ENCODE measurements at places on chromosomes 11 and 22.
A peak's percentile ranks its signal among the peaks of the same experiment; 100 is the strongest.

DNA sequence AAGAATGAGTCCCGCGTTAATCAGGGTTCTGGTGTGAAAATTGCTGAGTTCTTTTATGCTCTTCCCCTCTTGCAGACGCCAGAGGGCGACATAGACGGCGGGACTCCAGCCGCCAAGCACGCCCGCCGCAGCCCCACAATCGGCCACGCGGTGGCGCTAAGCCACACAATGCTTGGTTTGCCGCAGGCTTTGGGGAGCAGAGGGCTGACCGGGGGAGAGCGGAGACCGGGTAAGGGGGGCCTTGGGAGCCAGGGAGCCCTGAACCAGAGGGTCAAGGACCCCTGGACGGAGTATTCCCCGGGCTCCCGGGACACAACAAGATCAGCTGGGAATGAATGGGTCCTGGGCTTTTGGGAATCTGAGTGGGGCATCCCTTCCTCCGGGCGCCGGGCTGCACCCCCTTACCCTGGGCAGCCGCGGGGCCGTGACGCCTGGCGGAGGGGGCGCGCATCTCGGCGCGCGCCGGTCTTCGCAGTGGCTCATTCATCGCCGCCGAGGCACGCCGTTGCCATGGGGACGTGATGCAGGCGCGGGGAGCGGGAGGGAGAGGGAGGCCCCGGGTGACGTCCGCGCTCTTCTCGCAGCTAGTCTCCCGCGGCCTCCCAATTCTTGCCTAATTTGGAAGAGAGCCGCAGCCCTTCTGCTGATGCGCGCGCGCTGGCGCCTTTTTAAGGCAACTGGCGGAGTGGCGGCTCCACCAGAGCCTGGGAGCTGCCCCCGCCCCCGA lies 12.2 kb upstream of the NPAS4 start:
- peak; percentile 96 for DNase-seq

DNA sequence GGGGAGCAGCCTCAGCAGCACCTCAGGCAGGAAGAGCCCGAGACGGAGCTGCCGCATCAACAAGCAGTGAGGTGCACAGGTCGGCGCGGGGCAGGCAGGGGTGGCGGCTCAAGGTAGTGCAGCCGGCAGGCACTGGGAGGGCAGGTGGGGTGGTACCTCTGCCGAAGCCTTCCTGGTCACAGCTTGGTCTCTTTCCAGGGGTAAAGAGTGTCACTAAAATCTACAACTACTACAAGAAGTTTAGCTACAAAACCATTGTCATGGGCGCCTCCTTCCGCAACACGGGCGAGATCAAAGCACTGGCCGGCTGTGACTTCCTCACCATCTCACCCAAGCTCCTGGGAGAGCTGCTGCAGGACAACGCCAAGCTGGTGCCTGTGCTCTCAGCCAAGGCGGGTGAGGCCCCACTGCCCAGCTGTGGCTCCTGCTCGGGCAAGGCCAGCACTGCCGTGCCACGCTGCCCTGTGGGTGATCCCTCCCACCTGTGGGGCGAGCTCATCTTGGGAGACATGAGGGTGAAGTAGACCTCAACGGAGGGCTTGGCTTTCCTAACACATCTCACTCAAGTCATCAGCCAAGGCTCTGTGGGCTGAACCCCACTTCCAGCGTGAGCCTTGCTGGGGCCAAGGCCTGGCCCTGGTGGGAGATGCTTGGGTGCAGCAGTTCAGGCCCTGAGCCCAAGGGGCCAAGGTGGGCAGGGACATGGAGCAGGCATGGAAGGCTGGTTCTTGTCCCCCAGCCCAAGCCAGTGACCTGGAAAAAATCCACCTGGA lies 13.6 kb downstream of the GATD1 start:
- no peak for DNase-seq

DNA sequence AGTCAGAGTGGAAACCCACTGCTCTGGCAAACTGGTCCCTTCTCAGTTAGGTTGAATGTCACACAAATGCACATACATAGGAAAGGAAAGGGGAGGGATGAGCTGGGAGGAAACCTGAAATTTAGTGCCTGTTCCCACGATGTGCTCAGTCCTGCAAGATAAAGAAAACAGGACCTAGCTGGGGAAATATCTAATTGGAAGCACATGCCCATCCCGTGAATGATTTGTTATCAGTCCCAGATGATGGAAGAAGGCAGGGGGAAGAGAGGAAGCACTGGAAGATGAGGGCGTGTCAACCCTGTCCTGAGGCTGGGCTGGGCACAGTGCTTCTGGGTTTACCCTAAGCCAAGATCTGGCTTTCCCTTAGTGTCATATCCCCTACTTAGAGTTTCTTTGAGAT lies 173.9 kb downstream of the NAV2 start:
- DNase-seq, result no peak

DNA sequence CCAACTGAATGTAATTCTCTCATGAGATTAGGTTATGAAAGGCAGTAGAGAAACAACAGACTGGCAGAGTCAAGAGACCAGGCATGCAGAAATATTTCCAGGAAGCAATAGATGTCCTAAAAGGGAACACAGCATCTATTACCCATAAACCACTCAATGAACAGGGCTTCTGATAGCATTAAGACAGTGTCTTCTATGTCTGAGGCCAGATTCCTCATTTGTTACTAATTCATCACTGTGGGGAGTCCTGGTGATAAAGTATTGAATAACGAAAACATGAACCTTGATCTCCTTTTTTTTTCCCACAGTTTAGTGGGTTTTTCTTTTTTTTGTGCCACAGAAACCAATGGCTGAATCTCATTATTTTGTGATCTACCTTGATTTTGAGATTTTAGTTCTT lies 339.0 kb downstream of the METTL15 start:
- DNase-seq, result no peak

GRCh38 chr22:41801147-41801819 lies 804 bp downstream of the CCDC134 start:
- no peak for DNase-seq

DNA sequence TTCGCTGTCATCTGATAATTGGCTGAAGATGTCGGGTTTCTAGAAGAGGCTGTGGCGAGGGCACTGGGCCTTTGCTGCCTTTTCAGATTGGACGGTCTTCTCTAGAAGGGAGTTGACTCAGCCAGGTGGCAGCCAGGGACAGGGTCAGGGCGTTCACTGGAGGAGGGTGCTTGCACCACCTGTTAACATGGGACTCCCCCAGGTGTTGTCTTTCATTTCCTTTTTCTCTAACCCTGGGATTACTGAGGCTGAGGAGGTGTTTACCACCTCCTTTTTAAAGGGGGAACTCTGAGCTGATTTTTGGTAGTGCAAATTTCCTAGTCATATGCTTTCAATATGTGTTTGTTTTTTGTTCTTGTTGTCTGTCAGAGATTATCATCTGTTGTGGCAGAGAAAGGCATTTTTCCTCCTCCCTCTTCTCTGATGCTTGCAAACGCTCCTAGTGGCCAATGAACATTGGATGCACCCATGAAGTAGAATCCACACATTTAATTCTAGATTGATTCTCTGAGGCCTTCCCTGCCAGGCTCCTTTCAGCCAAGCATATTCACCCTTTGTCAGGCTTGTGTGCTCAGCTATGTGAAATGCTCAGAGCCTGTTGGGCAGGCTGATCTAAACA lies 54.1 kb downstream of the LDLRAD3 start:
- peak; percentile 53 for DNase-seq

GRCh38 chr11:43399983-43400630 lies 41.4 kb downstream of the TTC17 start:
- DNase-seq, result no peak

- DNase-seq, result no peak
Measured at GRCh38 chr11:104624021-104624420, 274.2 kb downstream of the CASP12 start.

- no peak for DNase-seq
Measured at GRCh38 chr11:90747057-90747456, 524.2 kb upstream of the CHORDC1 start.

- no peak for DNase-seq
Measured at GRCh38 chr11:70483077-70483861, 84.9 kb downstream of the CTTN start.

DNA sequence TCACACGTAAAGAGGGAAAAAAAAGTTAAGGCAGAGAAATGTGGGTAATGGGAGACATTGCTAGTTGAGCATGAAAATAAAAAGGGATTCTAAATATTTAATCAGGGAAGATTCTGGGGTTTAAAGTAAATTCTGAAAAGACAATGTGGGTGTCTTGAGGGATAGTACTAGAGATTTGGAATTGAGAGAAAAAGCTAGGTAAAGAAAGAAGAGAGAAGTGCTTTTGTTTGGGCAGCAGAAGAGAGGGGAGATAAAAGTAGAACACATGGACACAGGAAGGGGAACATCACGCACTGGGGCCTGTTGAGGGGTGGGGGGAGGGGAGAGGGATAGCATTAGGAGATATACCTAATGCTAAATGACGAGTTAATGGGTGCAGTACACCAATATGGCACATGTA lies 3.5 kb upstream of the YPEL4 start:
- DNase-seq, result no peak

DNA sequence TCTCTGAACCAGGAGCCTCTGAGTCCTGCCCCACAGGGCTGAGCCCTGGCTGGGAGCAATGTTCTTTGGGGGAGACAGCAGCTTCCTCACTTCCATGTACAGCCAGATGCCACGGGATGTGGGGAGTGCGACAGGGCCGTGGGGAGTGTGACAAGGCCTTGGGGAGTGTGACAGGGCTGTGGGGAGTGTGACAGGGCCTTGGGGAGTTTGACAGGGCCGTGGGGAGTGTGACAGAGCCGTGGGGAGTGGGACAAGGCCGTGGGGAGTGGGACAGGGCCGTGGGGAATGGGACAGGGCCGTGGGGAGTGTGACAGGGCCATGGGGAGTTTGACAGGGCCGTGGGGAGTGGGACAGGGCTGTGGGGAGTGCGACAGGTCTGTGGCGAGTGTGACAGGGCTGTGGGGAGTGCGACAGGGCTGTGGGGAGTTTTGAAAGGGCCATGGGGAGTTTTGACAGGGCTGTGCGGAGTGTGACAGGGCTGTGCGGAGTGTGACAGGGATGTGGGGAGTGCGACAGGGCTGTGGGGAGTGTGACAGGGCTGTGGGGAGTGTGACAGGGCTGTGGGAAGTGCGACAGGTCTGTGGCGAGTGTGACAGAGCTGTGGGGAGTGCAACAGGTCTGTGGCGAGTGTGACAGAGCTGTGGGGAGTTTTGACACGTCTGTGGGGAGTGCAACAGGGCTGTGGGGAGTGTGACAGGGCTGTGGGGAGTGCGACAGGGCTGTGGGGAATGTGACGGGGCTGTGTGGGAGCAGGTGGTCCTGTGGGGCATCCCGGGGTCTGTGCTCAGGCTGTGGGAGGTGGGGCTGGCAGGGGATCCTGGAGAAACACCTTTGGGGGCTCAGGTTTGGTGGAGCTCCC lies 6.6 kb upstream of the KRTAP5-6 start:
- DNase-seq, result no peak

DNA sequence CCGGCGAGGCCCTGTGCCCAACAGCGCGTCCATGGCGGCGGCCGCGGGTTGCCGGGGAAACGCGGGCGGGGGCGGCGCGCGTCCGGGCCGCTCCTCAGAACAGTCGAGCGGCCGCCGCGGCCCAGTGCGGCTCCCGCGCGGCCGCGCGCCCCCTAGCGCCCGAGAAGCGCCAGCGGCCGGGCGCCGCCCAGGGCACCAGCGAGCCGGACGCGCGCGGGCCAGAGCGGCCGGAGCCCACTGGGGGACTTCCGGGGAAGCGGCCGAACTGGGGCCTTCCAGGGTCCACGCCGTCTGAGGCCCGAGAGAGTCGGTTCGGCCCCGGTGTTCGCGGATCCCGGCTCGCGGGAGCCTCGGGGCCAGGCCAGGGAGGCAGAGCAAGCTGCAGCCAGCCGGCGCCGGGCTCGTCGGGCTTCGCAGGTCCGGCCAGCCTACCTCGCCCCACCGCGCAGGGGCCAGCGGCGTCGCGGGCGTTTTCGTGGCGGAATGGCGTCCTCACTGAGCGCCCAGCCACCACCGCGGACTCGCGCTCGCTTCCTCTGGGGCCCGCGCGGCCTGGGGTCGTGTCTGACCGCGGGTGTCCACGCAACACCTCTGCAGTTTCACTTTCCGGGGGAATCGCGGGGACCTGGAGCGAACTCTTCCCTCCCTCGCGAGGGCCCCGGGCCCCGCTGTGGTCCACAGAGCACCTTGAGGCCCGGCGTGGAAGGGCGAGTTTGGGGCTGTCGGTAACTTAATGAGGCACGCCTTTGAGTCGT lies at the start of gene DENND6B:
Gene DENND6B (minus strand): TSS at position 57 of the 755 bp plus-strand sequence. CDS start 24 bp downstream, at position 33.
- DNase-seq, result peak; percentile 60

DNA sequence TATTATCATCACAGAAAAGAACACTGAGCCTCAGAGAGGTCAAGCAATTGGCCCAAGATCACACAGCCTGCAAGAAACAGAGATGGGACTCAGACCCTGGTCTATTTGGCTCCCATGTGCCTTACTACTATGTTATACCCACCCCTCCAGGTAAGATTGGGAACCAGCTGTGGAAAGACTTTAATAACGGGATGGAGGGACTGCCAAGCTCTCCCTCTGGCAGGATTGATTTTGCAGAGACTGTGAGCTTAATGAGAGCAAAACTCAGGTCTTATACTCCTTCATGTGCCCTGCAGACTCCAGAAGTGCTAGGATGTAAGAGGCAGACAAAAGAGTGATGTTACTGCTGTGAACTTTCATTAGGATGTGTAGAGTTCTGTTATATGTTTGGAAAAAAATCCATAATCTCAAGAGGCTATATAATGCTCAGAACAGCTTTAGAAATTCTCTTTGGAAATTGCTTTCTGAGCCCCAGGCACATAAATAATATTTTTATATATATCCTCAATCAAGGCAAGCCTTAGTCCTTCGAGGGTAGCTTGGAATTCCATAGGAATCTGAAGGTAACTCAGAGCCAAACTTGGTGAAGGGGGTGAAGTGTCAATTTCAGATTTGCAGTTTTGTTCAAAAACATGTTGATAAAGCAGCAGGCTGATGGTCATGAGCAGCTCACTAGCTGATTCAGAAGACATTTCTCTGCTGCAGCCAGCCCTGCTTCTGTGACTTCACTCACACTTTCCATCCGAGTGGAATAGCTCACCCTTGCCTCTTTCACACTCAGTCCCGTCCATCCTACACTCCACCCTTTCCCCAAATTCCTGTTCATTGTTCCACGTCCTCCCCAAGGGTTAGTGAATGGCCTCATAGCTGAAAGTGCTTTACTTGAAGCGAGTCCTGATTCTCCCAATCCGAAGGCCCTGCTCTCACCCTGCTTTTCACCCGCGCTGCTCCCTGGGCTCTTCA lies 188.8 kb downstream of the SNX19 start:
- no peak for DNase-seq

DNA sequence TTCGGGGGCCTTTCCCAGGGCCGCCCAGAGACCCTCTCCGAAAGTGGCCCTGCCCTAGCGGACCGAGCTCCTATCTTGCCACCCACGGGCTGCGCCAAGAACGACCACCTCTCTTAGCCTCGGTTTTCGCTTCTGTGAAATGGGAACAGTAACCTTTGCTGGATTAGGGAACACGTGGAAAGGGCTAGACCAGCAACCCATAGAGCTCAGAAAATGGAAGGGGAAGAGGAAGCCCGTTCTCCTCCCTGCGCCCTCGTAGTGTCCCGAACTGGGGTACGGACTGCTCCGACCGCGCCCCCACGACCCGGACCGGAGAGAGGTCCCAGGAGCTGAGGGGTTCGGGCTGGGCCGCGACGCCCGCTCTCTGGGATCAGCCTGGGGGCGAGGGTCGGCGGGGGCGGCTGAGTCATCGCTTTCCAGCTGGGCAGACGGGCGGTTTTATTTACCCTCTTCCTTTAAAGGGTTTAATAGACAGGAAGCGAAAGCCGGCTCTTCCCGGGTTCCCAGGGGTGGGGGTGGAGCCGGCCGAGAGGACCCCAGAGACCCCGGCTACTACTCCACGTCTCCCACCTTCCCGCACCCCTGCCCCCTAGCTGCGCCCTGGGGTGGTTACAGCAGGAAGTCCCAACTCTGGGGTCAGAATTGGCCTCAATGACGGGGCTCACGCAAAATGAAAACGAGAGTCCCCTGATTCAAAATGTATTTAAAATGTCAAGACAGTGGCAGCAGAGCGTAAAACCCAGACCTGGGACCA lies 907 bp upstream of the PHLDA2 start:
- DNase-seq, result no peak

- DNase-seq, result no peak
Measured at GRCh38 chr11:26283852-26284408, 48.0 kb upstream of the ANO3 start.
